ENCODE measurements at places on chromosomes 2 and 18.

GRCh38 chr2:163737190-163737439 lies 1.3 kb upstream of the FIGN start:
- H3K4me3 ChIP-seq, result peak overlapping the region; percentile 57
- no peak overlapping the region for H3K27ac ChIP-seq
- peaks cover 4% of the 10 kb centered on the region for H3K4me1 ChIP-seq
- DNase-seq, result no peak
- peaks cover 15% of the 10 kb centered on the region for H3K27me3 ChIP-seq

- no peaks in the 10 kb centered on the region for H3K27me3 ChIP-seq
- no peaks in the 10 kb centered on the region for H3K4me1 ChIP-seq
- no peaks in the 10 kb centered on the region for H3K36me3 ChIP-seq
- no peak overlapping the region for H3K27ac ChIP-seq
Measured at GRCh38 chr2:15154297-15154696, 406.8 kb downstream of the NBAS start.

DNA sequence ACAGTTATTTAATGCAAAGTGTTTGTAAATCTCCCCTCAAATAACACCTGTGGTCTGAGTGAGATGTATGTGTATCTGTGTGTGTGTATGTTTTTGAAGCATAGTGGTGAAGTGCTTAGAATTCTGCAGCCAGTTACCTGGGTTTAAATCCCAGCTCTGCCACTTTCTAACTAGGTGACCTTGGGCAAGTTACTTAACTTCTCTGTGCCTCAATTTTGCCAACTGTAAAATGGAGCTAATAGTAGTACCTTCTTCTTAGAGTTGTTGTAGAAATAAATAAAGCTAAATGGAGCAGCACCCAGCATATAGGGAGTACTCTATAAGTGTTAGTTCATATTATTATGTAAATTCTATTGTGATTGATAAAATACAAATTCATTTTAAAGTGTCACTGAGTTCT lies 48.9 kb downstream of the TGFA start:
- no peaks in the 10 kb centered on the region for H3K27me3 ChIP-seq
- no peaks in the 10 kb centered on the region for H3K36me3 ChIP-seq
- no peak overlapping the region for H3K27ac ChIP-seq
- no peak for DNase-seq

DNA sequence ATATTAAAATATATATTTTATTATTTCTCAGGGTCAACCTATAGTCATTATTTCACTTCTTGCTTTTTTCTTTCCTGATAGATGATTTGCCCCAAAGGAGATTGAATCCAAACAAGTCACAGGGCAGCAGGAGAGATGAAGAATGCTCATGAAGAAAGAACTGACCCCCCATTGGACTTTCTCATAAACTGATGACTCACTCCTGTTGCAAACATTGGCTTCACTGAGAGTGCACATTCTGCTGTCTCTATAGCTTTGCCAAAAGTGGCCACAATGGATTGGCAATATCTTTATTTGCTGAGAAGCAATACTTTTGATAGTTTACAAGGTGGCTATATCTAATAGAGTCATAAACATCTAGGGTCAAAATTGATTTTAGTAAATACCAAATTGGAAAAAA lies 55.9 kb upstream of the ZNF385B start:
- DNase-seq, result no peak
- H3K4me3 ChIP-seq, result no peak overlapping the region
- no peaks in the 10 kb centered on the region for H3K36me3 ChIP-seq
- H3K4me1 ChIP-seq, result no peaks in the 10 kb centered on the region
- no peaks in the 10 kb centered on the region for H3K27me3 ChIP-seq

GRCh38 chr2:109719871-109720270 lies 74.2 kb upstream of the RGPD5 start:
- no peaks in the 10 kb centered on the region for H3K36me3 ChIP-seq
- H3K27ac ChIP-seq, result no peak overlapping the region
- H3K27me3 ChIP-seq, result no peaks in the 10 kb centered on the region
- DNase-seq, result no peak
- H3K4me3 ChIP-seq, result no peak overlapping the region

Data from lower lobe of right lung (tissue), 2 donors.